Fibroblast of pulmonary artery (primary cell): ENCODE measurements at places on chromosomes 16 and 17.
A peak's percentile ranks its signal among the peaks of the same experiment; 100 is the strongest.

- DNase-seq: peak; percentile 60
These were observed 47.7 kb upstream of the TNRC6A start for GRCh38 chr16:24681793-24682192.

GRCh38 chr17:35297666-35298065, 54.8 kb downstream of the SLFN5 start:
- no peak for DNase-seq

GRCh38 chr16:79069633-79070032, 530.9 kb downstream of the MAF start:
- no peak for DNase-seq

- no peak for DNase-seq
These were observed 22.6 kb downstream of the AKAP1 start for GRCh38 chr17:57107498-57108101.

- DNase-seq: no peak
These were observed 54.0 kb upstream of the RBFOX1 start for GRCh38 chr16:7278636-7279035.

GRCh38 chr17:13864521-13864920, 204.8 kb upstream of the COX10 start:
- peak; percentile 45 for DNase-seq

DNA sequence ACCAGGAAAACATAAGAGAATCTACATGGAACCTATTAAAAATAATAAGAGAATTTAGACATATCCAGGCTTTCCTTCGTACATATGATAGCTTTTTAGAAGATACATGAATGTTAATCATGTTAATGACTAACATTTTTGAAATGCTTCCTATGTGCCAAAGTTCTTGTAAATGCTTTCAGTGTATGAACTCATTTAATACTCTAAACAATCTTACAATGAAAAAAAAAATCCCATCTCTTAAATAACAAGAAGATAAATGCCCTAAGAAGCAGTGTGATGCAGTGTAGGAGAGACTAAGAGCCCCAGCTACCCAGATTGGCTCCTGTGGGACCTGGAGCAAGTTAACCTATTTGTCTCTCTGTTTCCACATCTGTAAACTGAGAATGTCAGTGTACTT, 220.4 kb upstream of the MYOCD start:
- DNase-seq: no peak

DNA sequence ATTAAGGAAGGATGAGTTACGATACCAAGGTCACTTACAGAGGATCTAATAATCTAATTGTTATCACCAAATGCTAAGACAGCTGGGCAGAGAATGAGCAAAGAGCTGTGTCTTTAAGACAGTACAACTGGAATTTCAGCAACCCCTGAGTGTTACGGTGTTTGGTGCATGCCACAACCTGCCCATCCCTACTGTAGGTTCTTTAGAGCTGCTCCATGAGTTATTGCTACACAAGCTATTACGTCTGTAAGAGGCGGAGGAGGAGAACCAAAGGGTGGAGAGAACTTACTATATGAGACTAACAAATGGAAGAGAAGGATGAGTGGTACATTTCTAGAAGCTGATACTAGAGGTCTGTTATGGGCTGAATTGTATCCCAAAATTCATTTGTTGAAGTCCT, 14.2 kb upstream of the C17orf78 start:
- no peak for DNase-seq

DNA sequence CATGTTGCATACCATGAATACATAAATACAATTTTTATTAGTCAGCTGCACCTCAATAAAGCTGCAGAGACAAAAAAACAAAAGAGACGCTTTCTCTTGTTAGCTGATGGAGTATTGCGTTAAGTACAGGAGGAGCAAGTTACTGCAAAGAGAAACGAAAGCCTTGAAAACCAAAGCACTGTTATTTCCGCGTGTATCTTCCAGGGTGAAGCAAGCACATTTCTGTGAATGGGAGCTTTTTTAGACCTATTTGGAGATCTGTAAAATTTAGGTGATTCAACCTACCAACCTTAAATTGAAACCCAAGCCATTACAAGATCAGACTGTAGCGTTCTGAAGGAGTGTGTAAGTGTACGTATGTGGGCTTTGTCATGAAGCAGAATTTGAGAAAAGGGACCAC, 390.4 kb downstream of the SOX9 start:
- DNase-seq: no peak

DNA sequence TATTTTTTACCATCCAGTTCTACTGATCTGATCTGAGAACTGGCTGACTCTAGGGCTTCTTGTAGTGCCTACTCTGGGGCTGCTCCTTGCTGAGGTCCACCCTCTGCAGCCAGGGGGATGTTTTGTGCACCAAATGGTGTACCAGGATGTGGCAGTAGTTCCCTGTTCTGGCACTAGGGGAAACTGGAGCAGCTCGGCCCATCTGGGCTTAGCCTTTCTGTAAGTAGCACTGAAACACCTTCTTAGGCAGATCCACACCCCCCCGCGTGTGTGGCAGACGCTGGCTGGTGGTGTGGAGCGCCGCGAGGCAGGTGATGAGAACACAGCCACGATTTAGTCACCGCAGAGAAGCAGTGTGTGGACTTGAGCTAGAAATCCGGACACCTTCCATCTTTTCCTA, 17.0 kb downstream of the DUSP14 start:
- peak; percentile 43 for DNase-seq

DNA sequence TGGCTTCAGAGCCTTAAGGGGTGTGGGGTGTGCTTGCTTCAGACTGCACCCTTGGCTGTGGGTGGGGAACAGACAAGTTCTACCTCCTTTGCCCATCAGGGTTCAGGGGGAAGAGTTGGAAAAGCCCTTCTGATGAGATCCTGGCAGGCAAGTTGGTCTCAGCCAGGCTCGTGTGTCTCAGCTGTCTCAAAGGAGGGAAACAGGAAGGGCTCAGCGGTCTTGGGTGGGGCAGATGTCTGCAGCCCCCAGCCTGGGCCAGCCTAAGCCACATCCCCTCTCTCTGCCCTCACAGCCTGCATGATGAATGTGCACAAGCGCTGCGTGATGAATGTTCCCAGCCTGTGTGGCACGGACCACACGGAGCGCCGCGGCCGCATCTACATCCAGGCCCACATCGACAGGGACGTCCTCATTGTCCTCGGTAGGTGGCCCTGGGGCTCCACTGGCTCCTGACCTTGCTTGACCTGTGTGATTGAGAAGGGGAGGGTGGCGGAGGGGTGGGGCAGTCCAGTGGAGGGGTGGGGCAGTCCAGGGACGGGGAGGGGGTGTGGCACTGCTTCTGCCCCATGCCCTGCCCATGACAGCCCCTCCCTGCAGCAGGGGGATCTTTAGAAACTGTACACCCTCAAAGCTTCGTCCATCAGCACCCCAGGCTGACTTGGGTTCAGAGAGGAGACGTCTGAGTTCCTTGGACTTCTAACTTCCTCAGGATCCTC, 199.5 kb downstream of the PRKCB start:
- DNase-seq: no peak

DNA sequence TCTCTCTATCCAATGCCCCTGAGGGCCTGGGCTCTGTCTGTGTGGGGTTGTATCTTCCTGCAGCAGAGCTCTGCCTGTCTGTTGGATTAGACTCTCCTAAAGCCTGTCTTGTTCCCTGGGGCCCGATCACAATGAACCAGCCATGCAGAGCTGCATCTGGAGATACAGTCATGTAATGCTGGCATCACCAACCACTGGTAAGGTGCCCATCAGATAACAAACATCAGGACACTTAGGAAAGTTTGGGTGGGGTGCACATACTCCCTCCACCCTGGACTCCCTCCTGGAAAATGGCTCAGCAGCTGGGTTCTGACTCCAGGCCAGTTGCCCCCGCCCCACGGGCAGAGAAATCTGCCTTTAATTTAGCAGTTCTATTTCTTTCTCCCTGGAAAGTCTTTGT, 61.3 kb upstream of the BRD7 start:
- DNase-seq: no peak

DNA sequence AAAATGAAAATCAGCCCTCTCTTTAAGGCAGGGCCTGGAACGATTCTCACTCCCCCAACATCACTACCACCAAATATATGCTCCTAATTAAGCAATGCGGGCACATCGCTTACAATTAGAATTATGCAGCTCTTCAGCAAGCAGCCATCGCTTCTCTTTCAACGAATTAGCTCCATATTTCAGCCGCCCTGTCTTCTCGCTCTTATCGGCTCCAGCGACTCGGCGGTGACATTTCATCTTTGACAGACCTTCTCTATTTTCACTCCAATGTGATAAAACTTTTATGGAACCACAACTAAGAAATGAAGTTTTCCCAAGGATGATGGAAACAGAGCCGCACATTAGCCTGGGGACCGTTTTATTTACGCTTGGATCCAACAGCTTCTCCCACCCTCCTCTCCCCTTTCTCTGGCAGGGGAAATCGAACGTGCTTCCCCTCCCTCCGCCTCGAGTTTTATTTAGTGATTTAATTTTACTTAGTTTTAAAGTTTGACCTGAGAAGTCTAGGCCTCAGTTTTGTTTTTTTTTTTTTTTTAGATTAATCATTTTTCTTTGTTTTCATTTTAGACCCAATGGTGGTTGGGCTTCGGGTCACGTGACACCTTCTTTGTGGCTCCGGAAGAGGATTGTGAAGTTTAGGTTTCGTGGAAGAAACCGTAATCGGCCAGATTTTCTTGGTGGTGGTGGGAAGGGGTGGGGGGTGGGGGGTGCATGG, 3.1 kb upstream of the HOXB2 start:
- DNase-seq: peak; percentile 77

DNA sequence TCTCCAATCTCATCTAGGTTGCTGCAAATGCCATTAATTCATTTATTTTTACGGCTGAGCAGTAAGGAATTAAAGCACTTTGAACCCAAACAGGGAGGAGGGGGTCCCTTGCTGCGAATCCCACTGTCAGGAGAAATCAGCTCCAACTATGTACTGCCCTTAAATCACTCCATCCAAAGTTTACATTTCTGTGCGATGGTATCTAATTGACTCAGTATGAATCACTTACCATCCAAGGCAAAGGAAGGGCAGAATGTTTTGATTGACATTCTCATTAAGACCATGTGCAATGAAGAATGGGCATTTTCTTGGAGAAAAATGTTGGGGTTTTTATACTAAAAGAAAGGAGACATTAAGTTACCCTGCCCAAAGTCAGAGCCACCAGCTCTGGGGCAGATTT, 47.7 kb upstream of the XYLT1 start:
- DNase-seq: peak; percentile 13

GRCh38 chr17:34248511-34249024, 6.5 kb upstream of the CCL2 start:
- peak; percentile 73 for DNase-seq

- DNase-seq: peak; percentile 74
These were observed 7.9 kb upstream of the SOST start for GRCh38 chr17:43766413-43767052.

- no peak for DNase-seq
These were observed 16.6 kb downstream of the COPS3 start for GRCh38 chr17:17264430-17264829.
